ENCODE measurements at places on chromosomes 1 and 21. TPM values are rescaled to one million over a fixed set of nuclear protein-coding genes. Genes with fewer than 3 reads are reported as not detected.

PTAFR gene
- total RNA-seq: 2.2 TPM

DNA sequence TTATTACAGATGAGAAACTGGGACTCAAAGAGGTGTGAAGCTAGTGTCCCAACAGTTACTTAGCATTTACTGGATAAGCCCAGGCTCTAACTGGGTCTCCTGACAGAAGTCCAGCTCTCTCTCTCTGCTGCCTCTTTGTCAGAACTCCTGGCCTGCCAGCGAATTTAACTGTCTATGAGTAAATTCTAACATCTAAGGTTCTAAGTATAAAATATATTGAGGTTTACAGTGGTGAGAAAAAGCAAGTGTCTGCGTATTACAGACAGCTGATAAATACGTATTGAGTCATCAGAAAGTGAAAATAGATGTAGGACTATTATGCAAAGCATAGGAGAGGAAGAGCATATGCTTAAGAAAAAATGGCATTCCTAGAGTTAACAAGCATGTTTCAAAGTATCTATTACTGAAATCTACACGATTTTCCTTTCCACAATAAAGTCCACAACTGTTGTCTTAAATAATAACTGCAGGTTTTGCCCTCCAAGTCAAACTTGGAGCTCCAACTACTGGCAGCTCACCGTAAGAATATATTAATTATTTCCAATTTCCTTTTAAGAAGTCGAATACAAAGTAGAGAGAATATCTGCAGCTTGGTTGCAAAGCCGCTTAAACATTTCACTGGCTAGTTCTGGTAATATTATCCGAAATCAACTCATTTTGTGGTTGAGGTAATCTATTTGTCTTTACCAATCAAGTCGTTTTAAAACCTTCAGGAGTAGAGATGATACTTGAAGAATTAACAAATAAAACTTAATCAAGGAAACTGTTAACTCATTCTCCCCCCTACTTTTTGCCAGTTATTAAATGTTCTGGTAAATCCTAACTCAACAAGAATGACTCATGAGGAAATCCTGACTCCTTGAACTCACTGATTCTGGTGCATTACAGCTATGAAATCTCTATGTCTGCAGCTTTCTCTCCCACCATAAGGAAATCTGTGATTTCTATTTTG, 1.4 kb upstream of the RGS2 start:
- DNase-seq: no peak
- peak overlapping the region; percentile 85 for H3K27ac ChIP-seq
- H3K27me3 ChIP-seq: no peaks in the 10 kb centered on the region
- H3K4me3 ChIP-seq: peak overlapping the region; percentile 96

MYBPHL gene
- total RNA-seq: not detected

GRCh38 chr1:199546323-199546722, 481.2 kb upstream of the NR5A2 start:
- no peak for DNase-seq
- no peak overlapping the region for H3K4me3 ChIP-seq
- no peaks in the 10 kb centered on the region for H3K27me3 ChIP-seq
- H3K4me1 ChIP-seq: no peaks in the 10 kb centered on the region
- H3K27ac ChIP-seq: no peak overlapping the region

MTARC2 gene
- total RNA-seq: 9.2 TPM

DNA sequence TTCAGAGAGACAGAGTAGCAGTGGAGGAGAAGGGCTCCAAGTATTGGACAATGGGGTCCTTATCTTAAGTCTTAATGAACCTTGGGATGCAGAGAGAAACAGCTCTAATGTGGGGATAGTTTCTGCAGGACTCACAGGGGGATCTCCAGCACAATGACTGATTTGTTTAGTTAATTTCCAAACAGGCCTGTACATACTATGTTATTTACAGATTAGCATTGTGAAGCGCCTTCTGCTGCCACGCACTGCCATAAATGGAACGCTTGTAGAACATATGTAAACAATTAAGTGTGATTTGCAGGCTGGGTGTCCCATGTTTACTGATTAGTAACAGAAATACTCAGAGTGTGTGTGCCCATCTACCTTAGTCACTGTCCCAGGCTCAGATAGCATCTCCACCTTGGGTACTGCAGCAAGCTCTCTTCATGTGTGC, 56.1 kb downstream of the NTPCR start:
- DNase-seq: no peak
- H3K27ac ChIP-seq: no peak overlapping the region
- H3K27me3 ChIP-seq: no peaks in the 10 kb centered on the region
- peaks cover 10% of the 10 kb centered on the region for H3K36me3 ChIP-seq
- H3K4me1 ChIP-seq: no peaks in the 10 kb centered on the region

DNA sequence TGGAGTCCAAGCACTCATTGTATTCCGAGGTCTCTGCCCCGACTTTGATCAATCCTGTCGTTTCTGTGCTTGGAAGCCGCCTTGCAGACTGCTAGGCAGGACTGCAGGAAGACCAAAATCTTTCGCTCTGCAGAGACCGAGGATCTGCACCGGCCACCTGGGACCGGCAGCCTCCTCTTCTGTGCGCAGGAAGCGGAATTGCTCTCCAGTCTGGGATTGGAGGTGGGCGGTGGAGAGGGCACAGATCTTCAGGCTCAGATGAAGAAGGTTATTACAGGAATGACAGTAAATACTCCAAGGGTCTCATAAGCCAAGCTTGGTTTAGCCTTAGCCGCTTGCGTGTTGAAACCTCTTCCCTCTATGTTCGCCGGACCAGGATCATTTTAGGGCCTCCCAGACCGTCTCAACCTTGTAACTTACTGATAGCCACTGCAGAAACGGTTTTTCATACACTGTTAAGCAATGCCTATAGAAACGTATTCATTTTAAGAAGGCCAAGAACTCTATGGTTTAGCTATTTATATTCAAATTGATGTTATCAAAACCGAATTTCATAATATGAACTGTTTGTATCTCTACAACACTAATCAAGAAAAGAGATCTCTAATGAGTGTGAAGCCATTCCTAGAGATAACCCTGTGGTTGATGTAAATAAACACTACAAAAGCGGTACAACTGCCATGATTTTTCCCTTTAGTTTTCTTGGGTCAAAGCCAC, 1.1 kb downstream of the MIA3 start:
- DNase-seq: no peak
- H3K4me1 ChIP-seq: peaks cover 28% of the 10 kb centered on the region
- peak overlapping the region; percentile 20 for H3K27ac ChIP-seq
- peaks cover 11% of the 10 kb centered on the region for H3K27me3 ChIP-seq
- peaks cover 29% of the 10 kb centered on the region for H3K36me3 ChIP-seq
- peak overlapping the region; percentile 85 for H3K4me3 ChIP-seq

GRCh38 chr1:203034422-203035110, 8.3 kb downstream of the PPFIA4 start:
- no peak for DNase-seq
- H3K27me3 ChIP-seq: peaks cover 8% of the 10 kb centered on the region
- no peak overlapping the region for H3K4me3 ChIP-seq
- H3K4me1 ChIP-seq: peaks cover 3% of the 10 kb centered on the region

DNA sequence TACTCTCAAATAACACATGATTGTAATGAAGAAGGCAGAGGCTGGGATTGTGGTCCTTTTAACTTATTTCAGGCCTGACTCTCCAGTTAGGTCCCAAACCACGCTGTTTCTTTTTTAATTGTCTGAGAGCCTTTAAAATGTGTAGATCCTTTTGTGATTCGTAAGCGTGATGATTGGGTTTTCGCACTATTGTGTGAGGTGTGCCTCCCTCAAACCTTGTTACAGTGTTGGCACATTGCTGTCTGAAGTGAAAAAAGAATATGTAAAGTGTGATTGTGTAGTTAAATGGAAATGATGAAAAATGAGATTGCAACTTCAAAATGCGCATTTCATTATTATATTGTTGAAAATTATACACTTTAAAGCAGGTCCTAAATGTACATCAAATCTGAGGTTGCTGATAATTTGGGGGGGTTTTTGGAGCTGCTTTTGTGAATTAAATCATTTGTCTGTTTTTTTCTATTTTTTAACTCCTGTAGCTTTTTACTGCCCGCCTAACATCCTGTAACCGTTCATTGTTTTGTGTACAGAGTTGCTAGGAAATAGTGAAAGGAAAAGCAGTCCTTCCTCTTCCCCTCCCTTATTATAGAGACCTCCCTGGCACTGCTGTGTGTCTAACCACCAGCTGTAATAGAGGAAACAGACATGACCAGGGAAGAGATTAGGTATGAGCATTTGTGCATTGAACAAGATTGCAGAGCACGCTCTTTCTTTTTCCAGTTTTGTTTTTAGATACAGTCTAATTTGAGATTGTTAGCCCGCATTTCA, 43.3 kb downstream of the IARS2 start:
- H3K4me3 ChIP-seq: no peak overlapping the region
- H3K4me1 ChIP-seq: peaks cover 4% of the 10 kb centered on the region
- no peak for DNase-seq
- no peaks in the 10 kb centered on the region for H3K27me3 ChIP-seq
- no peak overlapping the region for H3K27ac ChIP-seq

GRCh38 chr1:206792939-206793607, 20.8 kb upstream of the IL10 start:
- H3K4me3 ChIP-seq: peak overlapping the region; percentile 38
- H3K27ac ChIP-seq: peak overlapping the region; percentile 94
- no peak for DNase-seq
- no peaks in the 10 kb centered on the region for H3K36me3 ChIP-seq
- no peaks in the 10 kb centered on the region for H3K27me3 ChIP-seq

- H3K36me3 ChIP-seq: peaks cover 2% of the 10 kb centered on the region
- DNase-seq: no peak
- no peaks in the 10 kb centered on the region for H3K4me1 ChIP-seq
- H3K27ac ChIP-seq: no peak overlapping the region
- no peak overlapping the region for H3K4me3 ChIP-seq
Measured at GRCh38 chr1:156942576-156942975, 22.1 kb downstream of the LRRC71 start.

DNA sequence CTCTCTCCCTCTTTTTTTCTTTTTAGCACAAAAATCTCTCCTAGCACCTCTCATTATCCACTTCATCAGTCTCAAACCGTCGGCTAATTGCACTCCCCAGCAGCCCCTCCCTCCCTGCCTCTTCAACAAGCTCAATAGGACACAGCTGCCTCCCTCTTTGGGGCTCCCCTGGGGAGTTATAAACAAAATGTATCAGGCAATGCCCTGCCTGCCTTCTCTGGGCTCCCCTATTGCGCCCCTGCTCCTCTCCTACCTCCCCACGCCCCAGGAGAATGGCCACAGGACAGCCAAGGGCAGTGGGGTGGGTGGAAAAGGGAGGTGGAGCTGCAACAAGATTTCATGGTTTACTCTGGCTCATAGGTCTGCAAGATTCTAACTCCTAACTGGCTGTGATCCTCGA, 147.1 kb upstream of the GRIK3 start:
- no peaks in the 10 kb centered on the region for H3K4me1 ChIP-seq
- H3K27me3 ChIP-seq: peaks cover 38% of the 10 kb centered on the region
- no peak overlapping the region for H3K27ac ChIP-seq
- H3K36me3 ChIP-seq: no peaks in the 10 kb centered on the region
- no peak overlapping the region for H3K4me3 ChIP-seq

PLA2G2D gene
- total RNA-seq: 0.16 TPM

AUNIP gene
- 0.64 TPM for total RNA-seq

DNA sequence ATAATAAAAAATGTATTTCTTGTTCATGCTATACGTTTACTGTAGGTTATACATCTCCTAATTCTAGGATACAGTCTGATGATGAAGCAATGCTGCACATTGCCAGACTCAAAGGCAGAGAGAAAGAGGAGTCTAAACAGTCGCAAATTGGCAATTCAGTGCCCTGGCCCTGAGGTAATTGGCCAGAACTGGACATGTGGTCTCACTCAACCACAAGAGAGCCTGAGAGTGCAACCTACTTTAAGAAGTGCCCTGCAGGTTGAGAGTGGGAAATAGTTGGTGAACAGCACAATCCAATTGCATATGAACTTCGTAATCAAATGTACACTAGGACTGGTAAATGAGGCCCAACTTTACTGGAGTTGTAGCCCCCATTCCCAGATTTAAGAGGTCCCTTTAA, 5.0 kb upstream of the SLC35A3 start:
- peaks cover 13% of the 10 kb centered on the region for H3K4me1 ChIP-seq
- peaks cover 2% of the 10 kb centered on the region for H3K36me3 ChIP-seq
- no peaks in the 10 kb centered on the region for H3K27me3 ChIP-seq
- H3K27ac ChIP-seq: no peak overlapping the region
- no peak for DNase-seq
- H3K4me3 ChIP-seq: no peak overlapping the region

DNA sequence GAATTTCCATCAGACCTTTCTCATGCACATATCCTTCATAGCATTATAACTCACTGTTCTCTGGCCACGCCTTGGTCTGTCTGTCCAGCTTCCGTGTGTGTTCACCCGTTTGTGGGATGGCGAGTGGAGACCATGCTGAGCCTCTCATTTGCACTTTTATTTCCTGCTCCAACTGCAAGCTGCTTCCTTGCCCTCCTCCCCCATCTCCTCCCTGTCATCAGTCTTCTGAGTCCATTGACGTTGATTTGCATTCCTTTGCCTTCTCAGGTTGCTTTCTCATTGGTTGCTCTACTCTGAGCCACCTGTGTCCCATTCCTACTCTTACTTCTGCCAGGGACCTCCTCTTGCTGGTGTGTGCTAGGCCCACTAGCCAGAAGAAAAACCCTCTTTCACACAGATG, 146.4 kb downstream of the NOS1AP start:
- H3K27ac ChIP-seq: no peak overlapping the region
- H3K36me3 ChIP-seq: no peaks in the 10 kb centered on the region
- no peak overlapping the region for H3K4me3 ChIP-seq
- DNase-seq: no peak
- H3K4me1 ChIP-seq: no peaks in the 10 kb centered on the region

GRCh38 chr1:154838988-154839387, 31.1 kb downstream of the KCNN3 start:
- H3K36me3 ChIP-seq: no peaks in the 10 kb centered on the region
- H3K27me3 ChIP-seq: peaks cover 6% of the 10 kb centered on the region
- H3K4me1 ChIP-seq: peaks cover 11% of the 10 kb centered on the region
- H3K27ac ChIP-seq: no peak overlapping the region
- no peak overlapping the region for H3K4me3 ChIP-seq

GRCh38 chr1:95095833-95096217, 21.3 kb upstream of the TLCD4 start:
- H3K27me3 ChIP-seq: peaks cover 9% of the 10 kb centered on the region
- no peaks in the 10 kb centered on the region for H3K36me3 ChIP-seq
- no peak overlapping the region for H3K4me3 ChIP-seq
- H3K27ac ChIP-seq: peak overlapping the region; percentile 1
- H3K4me1 ChIP-seq: peaks cover 9% of the 10 kb centered on the region

GRCh38 chr1:93152835-93153234, 27.4 kb downstream of the TMED5 start:
- H3K27ac ChIP-seq: no peak overlapping the region
- peaks cover 63% of the 10 kb centered on the region for H3K36me3 ChIP-seq
- no peaks in the 10 kb centered on the region for H3K27me3 ChIP-seq
- no peak for DNase-seq

SHISA4 gene
- 0.24 TPM for total RNA-seq

ARV1 gene
- total RNA-seq: 13.1 TPM

GRCh38 chr1:42260376-42261070, 74.5 kb downstream of the FOXJ3 start:
- peaks cover 47% of the 10 kb centered on the region for H3K4me1 ChIP-seq
- no peak overlapping the region for H3K4me3 ChIP-seq
- DNase-seq: no peak
- H3K27ac ChIP-seq: no peak overlapping the region

IGSF9 gene
- total RNA-seq: not detected
